ENCODE measurements at places on chromosomes 4 and X.

DNA sequence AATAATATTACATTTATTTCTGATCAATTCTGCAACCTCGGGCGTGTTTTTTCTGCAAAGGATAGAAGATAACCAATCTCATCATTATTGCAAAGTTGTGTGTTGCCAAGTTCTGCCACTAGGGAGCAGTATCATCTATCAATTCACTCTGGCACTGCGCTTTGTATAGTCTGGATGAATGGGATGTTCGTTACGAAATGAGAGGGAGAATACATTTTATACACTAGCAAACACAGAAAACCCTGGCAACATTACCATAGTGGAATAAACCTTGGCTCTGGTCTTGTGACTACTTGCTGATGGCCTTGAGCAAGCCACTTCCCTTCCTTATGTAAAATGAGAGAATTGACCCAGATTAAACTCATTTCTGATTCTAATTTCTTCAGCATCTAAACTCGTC, 97.5 kb upstream of the ZNF518B start:
- DNase-seq, result no peak

DNA sequence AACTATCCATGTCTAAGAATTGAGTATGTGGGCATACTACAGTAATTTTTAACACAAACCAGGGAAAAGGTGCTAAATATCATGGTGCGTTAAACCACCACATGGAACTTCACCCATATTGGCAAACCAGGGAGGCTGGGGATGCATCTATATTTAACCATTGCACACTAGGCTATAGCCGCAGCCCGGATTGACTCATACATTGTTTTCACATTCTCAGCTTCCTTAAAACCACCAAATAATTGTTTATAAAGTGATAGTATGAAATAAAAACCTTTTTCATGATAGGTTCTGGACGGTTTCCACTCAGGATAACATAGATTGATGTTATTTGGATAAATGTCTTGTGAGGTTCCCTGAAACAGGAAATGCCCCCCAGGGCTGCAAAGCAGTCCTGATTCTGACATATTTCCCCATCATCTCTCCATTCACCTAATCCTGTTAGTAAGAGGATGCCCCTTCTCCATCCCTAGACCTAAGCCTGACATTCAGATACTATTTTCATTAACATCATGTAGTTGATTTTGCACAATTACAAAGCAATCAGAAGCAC, 7.9 kb downstream of the COL25A1 start:
- DNase-seq, result no peak

DNA sequence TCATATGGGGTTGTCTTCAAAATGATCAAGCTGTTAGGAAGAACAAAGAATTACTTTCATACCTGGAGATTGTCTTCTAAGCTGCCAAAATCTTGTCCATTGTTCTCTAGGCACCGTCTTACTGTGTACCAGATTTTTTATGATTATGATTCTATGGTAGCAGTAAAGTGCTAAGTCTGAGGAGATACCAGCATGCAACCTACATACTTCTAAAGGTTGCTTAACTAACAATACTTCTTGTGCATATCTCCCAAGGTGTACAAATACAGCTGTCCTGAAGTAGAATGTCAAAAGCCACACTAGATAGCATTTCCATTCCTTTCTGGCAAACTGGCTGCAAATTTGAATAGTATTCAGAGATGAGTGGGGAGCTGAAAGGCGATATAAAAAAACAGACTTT, 62.6 kb upstream of the FBXW7 start:
- DNase-seq, result no peak

DNA sequence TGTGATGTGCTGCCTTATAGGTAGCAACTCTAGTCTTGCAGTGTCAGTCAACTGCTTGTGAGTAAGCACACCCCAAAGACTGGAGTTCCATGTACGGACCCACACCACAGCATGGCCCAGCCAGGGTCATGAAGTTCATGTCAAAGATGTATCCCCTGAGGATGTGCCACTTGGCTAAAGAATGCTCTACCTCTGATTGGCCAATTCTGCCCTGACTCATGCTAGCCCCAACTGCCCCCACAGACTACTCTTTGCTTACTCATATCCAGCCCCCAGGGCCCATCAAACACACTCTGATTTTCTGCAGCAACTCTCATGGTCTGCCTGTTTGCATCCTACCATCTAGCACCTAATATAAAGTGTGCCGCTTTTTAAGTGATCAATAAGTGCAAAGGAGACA, 62.5 kb downstream of the CHRDL1 start:
- no peak for DNase-seq

DNA sequence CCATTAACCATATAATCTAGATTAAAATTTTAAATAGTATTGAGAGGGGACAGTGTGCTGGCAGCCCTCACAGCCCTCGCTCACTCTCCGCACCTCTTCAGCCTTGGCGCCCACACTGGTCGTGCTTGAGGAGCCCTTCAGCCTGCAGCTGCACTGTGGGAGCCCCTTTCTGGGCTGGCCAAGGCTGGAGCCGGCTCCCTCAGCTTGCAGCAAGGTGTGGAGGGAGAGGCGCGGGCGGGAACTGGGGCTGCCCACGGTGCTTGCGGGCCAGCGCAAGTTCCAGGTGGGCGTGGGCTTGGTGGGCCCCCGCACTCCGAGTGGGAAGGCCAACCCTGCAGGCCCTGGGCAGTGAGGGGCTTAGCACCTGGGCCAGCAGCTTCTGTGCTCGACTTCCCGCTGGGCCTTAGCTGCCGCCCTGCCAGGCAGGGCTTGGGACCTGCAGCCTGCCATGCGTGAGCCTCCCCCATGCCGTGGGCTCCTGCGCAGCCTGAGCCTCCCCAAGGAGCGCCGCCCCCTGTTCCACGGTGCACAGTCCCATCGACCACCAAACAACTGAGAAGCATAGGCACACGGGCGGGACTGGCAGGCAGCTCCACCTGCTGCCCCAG, 32.8 kb upstream of the CFAP299 start:
- DNase-seq, result no peak

- DNase-seq, result no peak
Observed at GRCh38 chrX:49191574-49192011, 5.4 kb upstream of the PRICKLE3 start.

DNA sequence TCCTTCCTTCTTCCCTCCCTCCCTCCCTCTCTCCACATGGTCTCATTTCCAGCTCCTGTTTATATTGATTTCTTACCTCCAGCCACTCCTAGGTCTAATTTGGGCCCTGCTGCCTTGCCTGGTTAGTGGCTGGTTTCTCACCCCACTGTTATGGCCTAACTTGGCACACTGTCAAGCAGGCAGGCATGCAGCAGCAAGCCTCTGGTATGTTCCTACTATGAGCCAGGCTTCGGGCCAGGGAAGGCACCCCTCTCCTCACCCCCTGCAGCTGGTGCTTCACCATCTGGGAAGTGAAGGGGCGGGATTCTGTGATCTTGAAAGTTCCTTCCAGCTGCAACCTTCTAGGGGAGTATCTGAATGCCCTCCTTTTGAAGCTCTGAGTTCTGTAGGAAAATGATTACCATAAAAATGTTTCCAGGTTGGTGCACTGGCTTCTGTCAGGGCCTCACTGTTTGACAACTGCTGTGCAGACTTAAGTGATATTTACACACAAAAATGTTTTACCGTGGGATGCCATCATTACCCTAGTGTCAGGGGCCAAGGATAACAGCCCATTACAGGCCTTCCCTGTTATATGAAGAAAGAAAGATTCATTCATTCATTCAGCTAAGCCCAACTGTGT, 10.1 kb upstream of the VMA21 start:
- DNase-seq, result no peak

DNA sequence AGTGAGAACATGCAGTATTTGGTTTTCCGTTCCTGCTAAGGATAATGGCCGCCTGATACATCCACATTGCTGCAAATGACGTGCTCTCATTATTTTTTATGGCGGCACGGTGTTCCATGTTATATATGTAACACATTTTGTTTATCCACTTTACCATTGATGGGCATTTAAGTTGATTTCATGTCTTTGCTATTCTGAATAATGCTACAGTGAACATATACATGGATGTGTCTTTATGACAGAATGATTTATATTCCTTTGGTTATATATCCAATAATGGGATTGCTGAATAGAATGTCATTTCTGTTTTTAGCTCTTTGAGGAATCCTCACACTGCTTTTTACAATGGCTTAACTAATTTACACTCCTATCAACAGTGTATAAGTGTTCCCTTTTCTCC, 1223.2 kb downstream of the RAPGEF2 start:
- no peak for DNase-seq

- no peak for DNase-seq
Observed at GRCh38 chr4:51943221-51943620, 76.9 kb downstream of the LRRC66 start.

GRCh38 chr4:41325901-41326300, 69.2 kb downstream of the UCHL1 start:
- DNase-seq, result no peak
